Liver (tissue), 10 donors: ENCODE measurements at places on chromosomes 11 and 22. TPM values are rescaled to one million over a fixed set of nuclear protein-coding genes. Genes with fewer than 3 reads are reported as not detected.

- no peak for DNase-seq
These were observed 63.6 kb downstream of the PAK1 start for GRCh38 chr11:77410076-77410827.

DNA sequence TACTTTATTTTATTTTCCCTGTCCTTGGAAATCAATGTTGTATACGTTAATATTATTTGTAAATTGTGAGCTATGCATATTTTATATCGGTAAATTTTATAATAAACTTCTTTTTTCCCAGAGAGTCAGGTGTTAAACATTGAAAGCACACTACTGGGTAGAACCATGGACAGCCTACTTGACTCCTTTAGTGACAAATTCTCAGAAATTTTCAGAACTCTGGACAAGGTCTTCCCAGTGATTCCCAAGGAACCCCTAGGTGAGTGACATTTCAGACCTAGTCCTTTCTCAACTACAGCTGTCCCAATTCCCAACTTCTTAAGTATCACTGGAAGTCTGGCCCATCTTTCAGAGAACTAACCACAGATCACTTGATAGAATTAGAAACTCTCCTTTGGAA lies 107.2 kb downstream of the RCN1 start:
- no peak for DNase-seq

DNA sequence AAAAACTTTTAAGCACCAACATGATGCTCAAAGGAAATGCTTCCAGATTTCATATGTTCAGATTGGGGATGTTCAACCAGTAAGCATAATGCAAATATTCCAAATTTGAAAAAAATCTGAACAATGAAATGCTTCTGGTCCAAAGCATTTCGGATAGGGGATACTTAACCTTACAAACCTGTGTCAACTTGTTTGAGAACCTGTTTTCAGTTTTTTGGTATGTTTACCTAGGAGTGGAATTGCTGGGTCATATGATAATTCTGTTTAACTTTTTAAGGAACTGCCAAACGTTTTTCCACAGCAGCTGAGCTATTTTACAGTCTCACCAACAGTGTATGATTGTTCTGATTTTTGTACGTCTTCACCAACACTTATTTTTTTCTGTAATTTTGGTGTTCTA lies 23.7 kb downstream of the FAR1 start:
- DNase-seq, result no peak

DNA sequence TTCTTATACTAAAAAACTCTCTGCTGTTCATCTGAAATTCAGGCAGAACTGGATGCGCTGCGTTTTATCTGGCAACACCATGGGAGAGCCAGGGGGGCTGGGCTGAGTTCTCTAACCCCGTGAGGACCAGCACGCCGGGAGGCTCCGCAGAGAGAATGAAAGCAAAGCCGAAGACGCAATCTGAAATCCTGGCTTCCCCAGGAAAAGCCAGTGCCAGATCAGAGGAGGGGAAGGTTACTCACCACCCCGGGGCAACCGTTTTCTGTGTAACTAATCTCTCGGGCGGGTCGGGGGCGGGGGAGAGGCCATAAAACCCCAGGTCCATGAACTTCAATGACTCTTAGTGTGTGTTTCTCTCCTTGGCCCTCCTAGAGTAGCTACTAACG lies 99.4 kb downstream of the SHANK2 start:
- no peak for DNase-seq

DNA sequence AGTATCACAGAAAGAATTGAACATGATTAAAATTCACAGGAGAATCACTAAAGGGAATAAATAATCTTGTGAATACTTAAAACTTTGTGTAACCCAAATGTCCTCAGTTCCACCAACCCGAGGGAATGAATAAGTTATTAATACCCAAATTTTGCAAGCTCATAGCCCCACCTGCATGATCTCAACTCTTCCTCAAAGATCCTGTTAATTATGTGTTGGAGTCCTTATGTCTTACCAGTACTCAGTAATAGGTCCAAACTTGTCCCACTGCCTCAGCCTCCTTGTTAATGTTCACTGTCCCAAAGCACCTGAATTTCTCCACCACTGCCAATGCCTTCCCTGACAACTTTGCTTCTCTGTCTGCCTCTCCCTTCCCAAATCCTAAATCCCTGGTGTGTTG lies 46.1 kb upstream of the ME3 start:
- no peak for DNase-seq

DNA sequence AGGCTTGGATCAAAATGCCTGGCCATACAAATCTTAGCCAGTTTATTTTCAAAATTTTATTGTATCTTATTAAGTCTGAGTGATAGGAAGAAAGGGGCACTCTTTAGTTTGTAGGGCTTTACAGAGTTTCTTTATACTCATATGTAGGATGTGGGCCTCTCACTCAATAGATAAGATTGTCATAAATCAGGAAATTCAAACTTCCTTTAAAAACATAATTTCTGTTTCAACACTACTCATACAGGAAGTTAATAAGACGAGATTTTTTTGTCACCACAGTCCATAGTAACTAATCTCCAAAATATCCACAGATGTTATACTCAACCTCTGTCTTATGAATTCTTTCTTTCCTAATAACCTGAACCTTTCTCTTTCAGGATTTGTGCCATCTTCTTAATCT lies 13.3 kb upstream of the OR56B4 start:
- DNase-seq, result no peak

DNA sequence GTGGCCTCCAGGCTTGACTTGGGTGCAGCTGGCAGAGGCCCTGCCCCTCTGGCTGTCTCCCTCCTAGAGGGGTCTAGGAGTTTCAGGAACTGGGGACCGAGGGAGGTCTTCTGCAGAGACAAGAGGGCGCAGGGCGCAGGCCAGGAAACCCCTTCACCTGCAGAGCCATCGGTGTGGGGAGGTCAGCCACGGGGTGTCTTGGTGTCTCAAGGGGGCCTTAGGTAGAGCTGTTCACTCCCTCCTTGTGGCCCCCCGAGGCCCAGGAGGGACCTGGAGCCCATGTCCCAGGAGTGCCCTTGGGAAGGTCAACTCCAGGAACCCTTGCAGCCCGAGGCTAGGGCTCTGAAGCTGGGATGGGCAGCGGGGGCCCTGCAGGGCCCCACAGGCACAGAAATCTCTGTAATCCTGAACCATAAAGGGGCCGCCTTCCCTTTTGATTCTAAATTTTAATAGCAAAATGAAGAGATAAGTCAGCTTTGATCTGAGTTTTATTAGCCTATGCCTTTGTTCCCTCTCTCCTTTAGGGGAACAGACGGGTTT lies 31.4 kb upstream of the TH start:
- DNase-seq, result no peak

GRCh38 chr22:46162771-46163556 lies 12.6 kb downstream of the PPARA start:
- DNase-seq, result no peak

- DNase-seq, result peak; percentile 24
These were observed 45.3 kb upstream of the ACCSL start for GRCh38 chr11:44002191-44003093.

- DNase-seq, result no peak
These were observed 74.5 kb upstream of the NCAM1 start for GRCh38 chr11:112886434-112887370.

DNA sequence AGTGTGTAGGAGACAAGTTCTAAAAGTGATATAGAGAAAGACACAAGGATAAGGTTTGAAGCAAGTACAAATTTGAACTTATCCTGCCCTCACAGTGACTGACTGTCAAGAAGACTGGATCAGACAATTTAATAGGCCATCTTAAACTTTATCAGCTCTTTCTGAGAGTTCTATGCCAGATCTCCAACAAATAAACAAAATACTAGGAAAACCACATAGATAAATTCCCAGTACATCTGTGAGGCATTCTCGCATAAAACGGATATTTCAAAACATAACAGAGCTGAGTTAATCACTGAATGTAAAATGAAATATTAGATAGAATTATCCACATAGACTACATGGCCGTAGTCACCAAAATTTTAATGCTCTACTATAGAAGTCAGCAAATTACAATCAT lies 120.9 kb upstream of the LUZP2 start:
- DNase-seq, result no peak

DNA sequence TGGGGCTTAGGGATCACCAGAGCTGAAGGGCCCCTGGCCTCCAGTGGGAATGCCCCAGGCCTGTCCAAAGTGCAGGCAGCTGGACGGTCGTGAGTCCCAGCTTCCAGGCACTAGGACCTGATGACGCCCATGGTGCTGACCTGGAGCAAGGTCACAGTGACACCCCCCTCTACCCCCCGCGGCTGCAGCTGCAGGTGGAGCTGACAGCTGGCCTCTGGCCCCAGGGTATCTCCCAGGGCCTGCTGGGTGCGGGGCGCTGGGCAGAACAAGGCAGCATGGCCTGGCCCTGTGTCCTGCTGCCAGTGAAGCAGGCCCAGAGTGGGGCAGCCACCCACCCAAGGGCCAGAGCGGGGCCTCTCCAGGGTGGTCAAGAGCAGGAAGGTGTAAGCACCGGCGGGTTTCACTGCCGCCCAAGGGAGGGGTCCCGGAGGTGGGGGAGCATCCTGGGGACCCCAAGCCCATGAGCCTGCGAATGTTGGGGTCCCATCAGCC lies 553 bp upstream of the TCIRG1 start:
- DNase-seq, result peak; percentile 74

- no peak for DNase-seq
These were observed 498 bp downstream of the C2CD2L start for GRCh38 chr11:119107538-119108145.

- no peak for DNase-seq
These were observed 303.9 kb downstream of the CASP12 start for GRCh38 chr11:104594228-104594958.

DNA sequence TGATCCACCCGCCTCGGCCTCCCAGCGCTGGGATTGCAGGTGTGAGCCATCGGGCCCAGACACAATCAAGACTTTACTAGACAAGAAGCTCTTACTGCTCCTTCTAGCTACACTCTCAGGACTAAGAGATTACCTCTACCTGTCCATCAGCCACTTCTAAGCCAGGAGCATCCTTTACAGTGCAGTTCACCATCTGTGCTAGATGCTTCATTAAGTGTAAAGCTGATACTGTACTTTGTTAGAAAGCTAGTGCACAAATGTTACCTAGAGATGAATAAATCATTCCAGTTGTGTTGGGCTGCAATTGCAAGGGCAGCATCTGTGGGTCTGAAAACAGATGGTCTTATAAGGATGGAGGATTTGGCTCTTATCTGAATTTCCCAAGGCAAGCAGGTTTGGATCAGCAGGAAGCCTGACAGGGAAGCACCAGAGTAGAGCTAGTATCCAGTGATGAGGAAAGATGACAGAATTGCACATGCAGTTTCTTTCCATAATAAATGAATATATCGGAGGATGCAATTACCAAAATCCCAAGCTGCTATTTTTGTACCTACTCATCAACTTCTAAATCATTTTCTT lies 58.3 kb downstream of the FAM168A start:
- no peak for DNase-seq

DNA sequence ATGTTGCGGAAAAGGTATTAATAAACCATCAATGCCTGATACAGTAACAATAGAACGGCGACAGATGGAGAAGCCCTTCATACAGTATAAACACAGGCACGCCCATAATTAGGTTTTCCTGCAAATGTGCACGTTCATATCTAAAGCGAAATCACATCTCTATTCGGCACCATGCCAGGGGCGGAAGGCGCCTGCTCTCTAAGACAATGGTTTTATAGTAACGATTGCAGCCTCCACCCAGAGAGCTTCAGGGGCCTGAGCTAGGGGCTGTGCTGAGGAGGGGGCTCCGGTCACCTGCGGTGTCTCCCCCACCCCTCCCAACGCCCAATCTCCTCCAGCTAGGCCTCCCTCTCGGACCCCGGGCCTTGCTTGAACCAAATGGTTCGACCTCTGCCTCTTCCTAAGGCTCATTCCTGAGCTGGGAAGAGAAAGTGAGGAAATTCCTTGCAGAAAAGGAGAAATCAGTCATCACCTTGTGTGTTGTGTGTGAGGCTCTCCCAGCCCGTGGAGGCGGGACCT lies 9.6 kb downstream of the KRTAP5-5 start:
- DNase-seq, result no peak

GRCh38 chr11:97732011-97732632 lies 1288.6 kb upstream of the CNTN5 start:
- DNase-seq, result no peak

DNA sequence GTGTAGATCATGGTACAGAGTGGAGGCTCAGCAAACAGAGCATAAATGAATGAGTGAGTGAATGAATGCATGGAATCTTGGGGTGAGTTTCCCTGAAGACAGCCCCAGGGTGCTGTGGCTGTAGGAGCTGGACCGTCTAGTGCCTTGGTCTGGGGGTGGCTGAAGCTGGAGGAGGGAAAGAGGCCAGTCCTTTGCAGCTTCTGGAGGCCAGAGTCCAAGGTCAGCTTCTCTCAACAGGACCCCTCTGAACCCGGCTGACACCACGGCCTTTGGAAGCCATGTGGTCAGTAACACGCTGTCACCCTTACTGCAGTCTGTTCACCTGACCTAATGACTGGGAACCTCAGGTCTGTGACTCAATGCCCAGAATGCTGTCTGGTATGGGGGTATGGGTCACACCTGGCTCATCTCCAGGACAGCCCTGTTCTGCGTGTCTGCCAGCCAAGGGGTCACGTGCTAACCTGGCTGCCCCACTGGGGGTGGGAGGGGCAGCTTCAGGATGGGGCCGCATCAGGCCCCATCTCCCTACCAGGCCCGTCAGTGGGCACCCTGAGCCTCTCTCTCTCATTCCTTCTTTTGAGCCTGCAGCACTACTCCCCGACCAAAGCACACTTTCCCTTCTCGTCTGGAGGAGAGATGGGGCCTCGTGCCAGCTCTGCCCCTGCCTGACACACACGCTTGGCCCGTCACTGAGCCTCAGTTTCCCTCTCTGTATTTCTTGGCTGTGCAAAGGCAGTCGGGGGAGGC lies 24.1 kb upstream of the CHKA start:
- peak; percentile 62 for DNase-seq

Gene SLC22A8
- total RNA-seq, result not detected

Gene KDM4E
- not detected for total RNA-seq

Gene PRR33
- total RNA-seq, result not detected

Gene LDHAL6A
- not detected for total RNA-seq

Gene FOXRED2
- 9.0 TPM for total RNA-seq
